ENCODE measurements at places on chromosomes 1 and 21. TPM values are rescaled to one million over a fixed set of nuclear protein-coding genes. Genes with fewer than 3 reads are reported as not detected.

- no peak for DNase-seq
Measured at GRCh38 chr21:16154951-16155635, 425.3 kb downstream of the USP25 start.

- DNase-seq: no peak
Measured at GRCh38 chr1:70902211-70902610, 145.4 kb downstream of the PTGER3 start.

- DNase-seq: no peak
Measured at GRCh38 chr1:160410406-160411005, 10.1 kb downstream of the VANGL2 start.

DNA sequence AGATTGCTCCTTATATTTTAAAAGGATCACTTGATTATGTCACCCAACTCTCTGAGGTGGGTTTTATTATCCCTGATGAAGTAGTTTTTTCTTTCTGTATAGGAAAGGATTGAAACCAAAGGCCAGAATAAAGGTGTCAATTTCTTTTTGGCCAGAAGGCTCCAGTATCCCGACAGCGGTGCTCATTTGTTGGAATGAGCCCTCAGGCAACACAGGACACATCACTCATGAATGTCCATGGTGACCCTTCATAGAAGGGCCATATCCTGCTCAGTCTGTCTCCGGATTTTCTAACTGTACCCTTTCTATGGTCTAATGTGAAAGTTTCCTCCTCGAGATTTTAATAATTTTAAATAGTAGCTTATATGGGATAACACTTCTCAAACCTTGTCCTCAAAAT is 171.3 kb upstream of the USP24 start:
- no peak for DNase-seq

DNA sequence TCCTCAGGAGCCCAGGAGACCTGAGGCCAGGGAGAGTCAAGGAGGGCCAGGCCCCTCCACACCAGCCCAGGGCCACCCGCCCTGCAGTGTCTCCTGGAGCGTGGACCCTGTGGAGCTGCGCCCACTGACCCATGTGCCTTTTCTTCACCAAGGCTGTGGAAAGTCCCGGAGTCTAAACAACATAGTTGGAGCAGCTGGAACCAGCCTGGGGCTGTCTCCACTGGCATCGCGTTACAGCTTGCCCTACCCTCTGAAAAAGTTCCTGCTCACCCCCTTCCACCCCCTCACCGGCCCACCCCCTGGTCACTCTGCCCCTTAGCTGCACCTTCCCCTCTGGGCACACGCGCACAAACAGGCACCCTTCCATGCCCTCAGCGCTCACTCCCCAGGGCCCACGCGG is 18.3 kb downstream of the KCNC4 start:
- no peak for DNase-seq

GRCh38 chr21:44636209-44637017 is 743 bp upstream of the KRTAP10-10 start:
- no peak for DNase-seq

DNA sequence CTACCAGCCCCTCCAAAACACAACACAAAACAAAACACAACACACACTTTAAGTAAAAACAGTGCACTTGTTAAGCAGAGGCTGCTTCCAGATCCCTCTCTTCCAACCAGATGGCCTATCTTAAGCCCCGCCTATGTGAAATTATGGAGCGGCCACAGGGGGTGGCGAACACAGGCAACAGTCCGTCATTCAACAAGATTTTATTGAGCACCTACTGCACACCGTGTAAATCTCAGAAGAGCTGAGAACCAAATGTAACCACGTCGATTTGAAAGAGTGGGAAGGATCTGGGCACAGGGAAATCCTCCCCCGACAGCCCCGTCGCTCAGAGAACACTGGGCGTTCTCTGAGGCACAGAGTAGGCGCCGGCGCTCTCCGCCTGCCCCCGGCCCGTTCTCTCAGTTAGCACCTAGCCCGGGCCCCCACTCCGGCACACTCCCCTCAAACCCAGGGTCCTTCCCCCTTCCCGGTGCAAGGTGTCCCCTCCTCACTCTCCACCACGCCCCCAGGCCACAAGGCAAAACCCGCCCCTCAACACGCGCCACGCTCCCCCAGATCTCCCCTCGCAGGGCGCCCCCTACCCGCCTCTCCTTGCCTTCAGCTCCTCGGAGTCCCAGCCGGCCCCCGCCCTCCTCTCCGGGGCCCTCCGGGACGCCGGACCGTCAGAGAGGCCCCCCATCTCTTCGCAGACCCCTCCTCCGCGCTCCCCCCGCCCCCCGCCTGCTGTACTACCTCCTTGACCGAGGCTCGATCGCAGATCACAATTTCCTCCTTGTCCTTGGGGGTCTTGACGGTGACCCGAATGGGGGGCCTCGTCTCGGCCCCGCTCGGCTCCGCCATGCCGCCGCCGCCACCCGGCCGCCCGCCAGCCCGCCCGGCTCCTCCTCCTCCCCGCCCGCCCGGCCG is 483 bp downstream of the UBQLN4 start:
- peak; percentile 24 for DNase-seq

DNA sequence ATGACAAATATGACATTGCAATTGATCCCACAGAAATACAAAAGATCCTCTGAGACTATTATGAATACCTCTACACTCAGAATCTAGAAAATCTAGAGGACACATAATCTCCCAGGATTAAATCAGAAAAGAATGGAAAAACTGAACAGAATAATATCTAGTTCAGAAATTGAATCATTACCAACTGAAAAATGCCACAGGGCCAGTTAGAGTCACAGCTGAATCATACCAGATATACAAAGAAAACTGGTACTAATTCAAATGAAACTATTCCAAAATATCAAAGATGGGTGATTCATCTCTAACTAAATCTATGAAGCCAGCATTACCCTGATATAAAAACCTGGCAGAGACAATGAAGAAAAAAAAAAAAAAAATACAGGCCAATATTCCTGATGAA is 149.3 kb downstream of the BRINP3 start:
- no peak for DNase-seq

DNA sequence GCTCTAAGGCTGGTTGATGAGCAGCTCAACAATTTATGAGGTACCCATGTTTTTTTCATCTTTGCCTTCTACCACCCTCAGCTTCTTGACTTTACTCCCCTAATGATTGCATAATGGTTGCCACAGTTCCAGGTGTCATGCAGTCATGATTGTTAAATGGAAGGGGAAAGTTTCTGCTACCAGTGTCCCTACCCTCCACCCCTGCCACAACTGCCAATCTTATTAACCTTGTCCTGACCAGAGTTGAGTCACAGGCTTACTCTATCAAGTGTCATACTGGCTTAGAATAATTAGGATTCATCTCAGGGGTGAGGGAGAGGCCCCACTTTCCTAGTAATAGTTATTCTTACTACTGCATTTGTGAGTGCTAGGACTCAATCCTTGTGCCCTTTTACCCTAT is 7.9 kb upstream of the FUBP1 start:
- no peak for DNase-seq

DNA sequence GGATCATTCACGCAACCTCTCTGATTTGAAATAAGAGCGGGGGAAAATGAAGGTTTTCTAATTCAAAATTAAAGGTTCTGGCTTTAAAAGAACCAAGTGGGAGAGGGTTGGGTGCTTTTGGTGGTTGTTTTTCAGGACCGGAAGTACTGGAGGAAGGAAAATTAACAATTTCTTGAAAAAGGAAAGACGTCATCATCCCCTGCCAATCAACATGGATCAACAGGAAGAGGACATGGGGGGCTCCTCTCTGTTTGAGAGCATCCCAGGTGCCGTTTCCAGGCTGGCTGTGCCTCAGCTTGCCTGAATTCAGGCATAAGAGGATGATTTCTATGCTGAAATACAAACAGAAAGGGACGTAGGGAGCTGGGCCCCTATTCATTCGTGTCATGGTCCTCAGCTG is 21.6 kb upstream of the NID1 start:
- no peak for DNase-seq

DNA sequence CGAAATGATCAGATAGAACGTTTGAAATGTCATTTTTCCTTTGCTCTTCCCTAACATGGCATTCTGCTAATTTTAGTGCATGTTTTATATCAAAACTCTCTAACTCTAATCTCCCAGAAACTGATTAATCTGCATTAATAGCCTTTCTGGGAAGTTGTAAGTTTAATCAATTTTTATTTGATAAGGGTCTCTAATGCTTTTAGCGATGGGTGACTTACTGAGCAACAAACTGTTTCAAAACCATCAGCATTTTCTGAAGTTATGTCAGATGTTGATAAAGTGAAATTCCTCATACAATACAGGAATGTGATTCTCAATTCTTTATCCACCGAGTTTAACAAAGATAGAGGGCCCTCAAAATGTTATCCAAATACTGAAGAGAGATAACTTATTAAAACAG is 431.6 kb upstream of the CXADR start:
- DNase-seq: no peak

DNA sequence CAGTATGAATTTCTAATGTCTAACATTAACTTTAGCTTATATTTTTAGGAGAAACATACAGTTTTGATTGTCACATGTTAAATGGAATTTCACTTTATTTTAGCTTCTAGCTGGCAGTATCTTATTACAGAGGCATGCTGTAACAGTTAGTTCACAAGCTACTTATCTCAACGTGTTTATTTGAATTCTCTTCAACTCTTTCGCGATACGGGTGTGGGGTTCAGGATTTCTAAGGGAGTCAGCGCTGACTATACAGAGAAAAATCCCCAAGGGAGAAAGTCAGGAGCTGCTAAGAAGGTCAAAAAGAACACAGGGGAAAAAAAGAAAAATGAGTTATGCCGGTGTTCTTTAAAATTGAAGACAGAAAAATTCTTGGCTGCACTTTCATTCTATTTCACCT is 296.2 kb downstream of the VAV3 start:
- DNase-seq: no peak

- DNase-seq: peak; percentile 66
Measured at GRCh38 chr1:204408074-204408507, 3.5 kb downstream of the PPP1R15B start.

GRCh38 chr1:6355621-6356020 is 37.9 kb downstream of the ACOT7 start:
- DNase-seq: no peak

DNA sequence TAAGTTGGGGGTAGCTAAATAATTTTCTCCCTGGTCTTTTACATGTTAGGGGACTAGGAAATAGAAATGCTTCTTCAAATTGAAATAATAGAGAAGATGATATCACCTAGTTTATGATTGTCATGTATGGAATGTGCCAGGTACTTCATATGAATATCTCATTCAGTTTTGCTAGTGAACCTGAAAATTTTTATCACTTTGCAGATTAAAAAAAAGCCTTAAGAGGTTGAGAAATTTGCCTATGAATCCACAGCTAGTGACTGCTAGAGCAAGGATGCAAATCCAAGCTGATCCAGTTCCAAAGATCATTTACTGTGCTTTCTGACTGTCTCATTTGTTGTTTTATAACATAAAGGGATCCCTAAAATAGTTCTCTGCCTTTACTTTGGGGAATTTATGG is 24.7 kb downstream of the RNF2 start:
- no peak for DNase-seq

- no peak for DNase-seq
Measured at GRCh38 chr21:35585878-35586277, 474.4 kb downstream of the SETD4 start.

GRCh38 chr1:241821363-241821762 is 26.6 kb upstream of the EXO1 start:
- no peak for DNase-seq

DNA sequence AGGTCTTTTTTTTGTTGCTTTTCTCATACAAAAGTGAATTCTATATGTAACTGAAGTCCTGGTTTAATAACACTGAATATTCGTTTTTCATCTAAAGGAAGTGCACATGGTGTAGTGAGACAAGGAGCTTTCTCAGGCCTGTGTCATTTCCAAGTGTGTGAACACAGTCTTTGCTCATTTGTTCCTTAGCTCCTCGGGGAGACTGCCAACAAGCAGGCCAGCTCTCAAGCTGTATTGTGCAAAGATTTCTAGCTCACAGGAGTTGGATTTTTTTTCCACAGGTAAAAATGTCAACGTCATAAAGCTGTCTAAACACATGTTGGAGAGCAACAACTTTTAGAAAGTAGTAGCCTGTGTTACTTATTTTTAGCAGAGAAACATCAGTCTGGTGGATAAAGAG is 87.8 kb upstream of the S1PR1 start:
- no peak for DNase-seq

DNA sequence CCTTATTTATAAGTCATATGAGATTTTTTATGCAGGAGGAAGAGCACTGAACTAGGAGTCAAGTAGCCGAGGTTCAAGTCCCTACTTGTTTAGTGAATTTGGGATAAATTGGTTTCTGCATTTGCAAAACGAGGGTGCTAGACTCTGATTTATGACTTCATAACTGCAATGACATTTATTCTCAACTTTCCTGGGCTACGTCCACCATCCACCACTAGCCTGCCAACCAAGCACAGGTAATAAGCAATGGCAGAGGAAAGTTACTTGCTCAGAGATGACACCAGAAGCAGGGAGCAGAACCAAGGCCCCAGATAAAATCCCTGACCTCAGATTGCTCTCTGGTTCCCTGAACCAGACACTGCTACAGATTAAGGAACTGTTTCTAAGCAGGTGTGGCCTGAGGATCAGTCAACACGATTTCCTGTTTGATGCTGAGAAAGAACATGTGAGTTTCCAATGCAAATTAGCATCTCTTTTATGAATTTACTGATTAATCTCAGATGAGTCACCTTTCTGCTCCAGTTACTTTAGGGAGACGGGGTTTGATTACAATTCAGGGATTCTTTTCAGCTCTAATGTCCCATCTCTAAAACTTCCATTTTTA is 52.7 kb downstream of the PLPP3 start:
- no peak for DNase-seq

- DNase-seq: no peak
Measured at GRCh38 chr21:42509244-42509643, 4.4 kb upstream of the SLC37A1 start.

DNA sequence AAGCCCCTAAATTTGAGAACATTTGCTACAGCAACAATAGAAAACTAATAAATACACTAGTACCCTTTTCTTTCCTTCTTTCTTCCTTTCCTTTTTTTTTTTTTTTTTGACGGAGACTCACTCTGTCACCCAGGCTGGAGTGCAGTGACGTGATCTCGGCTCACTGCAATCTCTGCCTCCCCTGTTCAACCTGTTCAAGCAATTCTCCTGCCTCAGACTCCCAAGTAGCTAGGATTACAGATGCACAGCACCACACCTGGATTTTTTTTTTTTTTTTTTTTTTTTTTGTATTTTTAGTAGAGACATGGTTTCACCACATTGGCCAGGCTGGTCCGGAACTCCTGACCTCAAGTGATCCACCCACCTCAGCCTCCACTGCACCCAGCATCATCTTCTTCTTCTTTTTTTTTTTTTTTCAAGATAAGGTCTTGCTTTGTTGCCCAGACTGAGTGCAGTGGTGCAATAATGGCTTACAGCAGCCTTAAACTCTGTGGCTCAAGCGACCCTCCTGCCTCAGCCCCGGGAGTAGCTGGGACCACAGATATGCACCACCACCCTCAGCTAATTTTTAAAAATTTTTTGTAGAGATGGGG is 19.6 kb upstream of the CBR3 start:
- no peak for DNase-seq

GRCh38 chr1:16158025-16158424 is 2.2 kb upstream of the EPHA2 start:
- no peak for DNase-seq

ADAR gene
- total RNA-seq: 245 TPM

S100A14 gene
- total RNA-seq: not detected

FCGR3A gene
- total RNA-seq: 52.2 TPM

FCN3 gene
- total RNA-seq: not detected

NR1I3 gene
- total RNA-seq: not detected

RORC gene
- 0.19 TPM for total RNA-seq

LMOD1 gene
- total RNA-seq: 3.0 TPM

HAO2 gene
- total RNA-seq: not detected

MARK1 gene
- total RNA-seq: 30.8 TPM

HCN3 gene
- 14.0 TPM for total RNA-seq

AIM2 gene
- total RNA-seq: not detected

Measured in dorsolateral prefrontal cortex (tissue), 122 donors.